Uterine smooth muscle cell (primary cell): ENCODE measurements at places on chromosomes 16 and 17. TPM values are rescaled to one million over a fixed set of nuclear protein-coding genes. Genes with fewer than 3 reads are reported as not detected.

Gene VTN
- 0.11 and 0.12 TPM in 2 replicates for total RNA-seq

Gene AGRP
- not detected in 2 replicates for total RNA-seq

Gene PDILT
- not detected in 2 replicates for total RNA-seq

Gene ABCA10
- total RNA-seq = 0.44 and 1.00 TPM in 2 replicates

Gene CA7
- total RNA-seq = not detected in 2 replicates

Gene MYH1
- total RNA-seq = under 0.01 TPM in 1 of 2 replicates, not detected in the other
